Mucosa of descending colon (tissue), 3 donors: ENCODE measurements at places on chromosomes 2 and 18. TPM values are rescaled to one million over a fixed set of nuclear protein-coding genes. Genes with fewer than 3 reads are reported as not detected.
A peak's percentile ranks its signal among the peaks of the same experiment; 100 is the strongest.

DNA sequence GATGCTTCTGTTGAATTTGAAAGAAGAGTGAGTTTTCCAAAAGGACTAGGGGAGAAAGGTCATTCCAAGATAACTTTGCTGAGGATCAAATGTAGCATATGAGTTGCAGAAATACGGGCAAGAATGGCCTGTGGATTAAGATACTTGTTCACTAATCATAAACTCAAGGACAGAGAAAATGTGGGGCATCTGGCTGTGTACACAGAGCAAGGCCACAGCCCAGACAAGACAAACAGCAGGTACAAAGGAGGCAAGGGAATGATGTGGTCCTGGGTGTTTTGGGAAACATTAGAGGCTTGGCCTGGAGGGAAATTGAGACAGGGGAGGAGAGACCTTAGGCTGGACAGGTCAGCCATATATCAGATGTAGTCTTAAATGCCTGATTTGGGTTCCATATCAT, 254.8 kb downstream of the TTC32 start:
- DNase-seq, result no peak

- DNase-seq, result peak; percentile 25
Measured at GRCh38 chr2:238462782-238463396, 36.2 kb downstream of the ASB1 start.

GRCh38 chr2:236823963-236824362, 254.3 kb downstream of the ACKR3 start:
- DNase-seq, result no peak

PROKR1 gene
- total RNA-seq, result 0.12 TPM

- no peak for DNase-seq
Measured at GRCh38 chr2:101405351-101405899, 18.1 kb upstream of the CREG2 start.

DNA sequence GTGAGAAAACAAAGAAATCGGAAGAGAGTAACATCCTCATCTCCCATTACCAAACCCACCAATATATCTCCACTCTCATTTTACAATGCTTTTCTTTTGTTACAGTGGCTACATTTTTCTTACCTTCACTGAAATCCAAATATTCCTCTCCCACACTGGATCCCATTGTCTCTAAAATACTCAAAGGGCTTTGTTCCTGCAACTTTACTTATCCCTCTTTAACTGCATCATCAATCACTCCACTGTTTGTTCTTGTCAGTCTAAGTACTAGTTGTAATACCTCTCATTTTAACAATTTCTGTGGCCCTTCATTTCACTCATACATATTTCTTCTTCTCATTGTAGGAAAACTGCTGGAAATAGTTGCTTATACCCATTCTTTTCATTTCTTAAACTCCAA, 464.2 kb upstream of the PIK3C3 start:
- no peak for DNase-seq

TUBB8B gene
- total RNA-seq, result 1.2 TPM

- DNase-seq, result no peak
Measured at GRCh38 chr2:17821080-17821479, 4.8 kb downstream of the MSGN1 start.

TNS1 gene
- total RNA-seq, result 43.8 TPM
